ENCODE measurements at places on chromosomes 3 and 15.
A peak's percentile ranks its signal among the peaks of the same experiment; 100 is the strongest.

- no peak for ATAC-seq
These were observed 44.5 kb downstream of the CTDSPL start for GRCh38 chr3:37905987-37906674.

GRCh38 chr3:194318511-194319161 lies 32.5 kb downstream of the CPN2 start:
- no peak for ATAC-seq

DNA sequence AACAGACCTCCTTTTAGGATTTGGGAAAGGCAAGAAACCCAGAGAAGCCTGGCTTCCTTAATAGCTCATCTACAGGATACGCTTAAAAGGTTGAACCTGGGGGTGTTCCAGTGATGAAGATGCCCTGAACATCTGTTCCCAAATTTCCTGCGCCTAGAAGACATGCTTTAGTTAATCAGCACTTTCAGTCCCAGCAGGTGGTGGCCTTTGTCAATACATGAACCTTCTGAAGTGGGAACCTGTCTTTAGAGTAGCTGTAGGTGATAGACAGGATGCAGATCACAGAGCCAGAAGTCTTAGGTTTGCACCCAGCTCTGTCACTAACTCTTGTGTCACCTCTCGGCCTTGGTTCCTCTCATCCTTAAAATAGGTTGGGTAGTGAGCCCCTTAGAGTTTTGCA lies 149.7 kb upstream of the SYNPR start:
- no peak for ATAC-seq

DNA sequence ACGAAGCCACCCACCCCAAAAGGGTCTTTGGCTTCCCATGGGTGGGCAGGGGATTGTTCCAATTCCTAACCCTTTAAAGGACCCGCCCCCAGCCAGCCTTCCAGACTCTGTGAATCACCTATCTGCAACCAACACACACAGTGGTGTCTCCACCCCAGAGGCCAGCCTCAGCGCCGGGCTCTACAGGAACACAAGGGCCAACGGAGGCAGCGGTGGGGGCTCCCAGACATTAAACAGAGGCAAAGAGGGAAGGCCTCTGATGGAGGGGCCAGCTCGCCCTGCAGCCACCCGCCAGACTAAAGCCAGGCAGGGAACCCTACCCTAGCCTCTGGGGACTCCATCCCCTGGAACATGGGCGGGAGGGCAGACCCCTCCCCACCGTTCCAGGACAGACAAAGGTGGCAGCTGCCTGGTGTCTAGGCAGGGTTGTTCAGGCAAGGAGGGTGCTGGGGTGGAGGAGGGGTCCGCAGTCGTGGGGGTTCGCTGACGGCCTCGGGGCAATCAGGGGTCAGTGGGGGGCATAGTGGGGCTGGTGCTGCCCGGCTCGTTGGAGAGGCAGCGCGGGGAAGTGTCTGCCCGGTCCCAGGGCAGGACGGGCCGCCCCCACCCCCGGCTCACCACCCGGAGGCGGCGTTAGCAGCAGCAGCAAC lies 448 bp downstream of the SHISA5 start:
- no peak for ATAC-seq

DNA sequence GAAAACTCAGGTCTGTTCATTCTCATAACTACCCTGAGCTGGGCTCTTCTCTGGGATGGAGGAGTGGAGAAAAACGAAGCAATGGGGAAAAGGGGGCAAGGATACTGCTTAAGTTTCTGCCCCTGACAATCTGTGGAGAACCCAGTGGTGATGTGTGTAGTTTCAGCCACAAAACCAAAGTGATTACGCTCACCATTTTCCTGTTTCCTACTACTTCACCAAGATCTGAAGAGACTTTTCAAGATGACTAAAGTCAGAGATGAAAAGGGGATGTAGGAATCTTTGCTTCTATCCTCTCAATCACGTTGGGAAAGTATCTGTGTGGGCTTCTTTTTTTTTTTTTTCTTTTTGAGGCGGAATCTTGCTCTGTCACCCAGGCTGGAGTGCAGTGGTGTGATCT lies 8.3 kb upstream of the UBE2E1 start:
- no peak for ATAC-seq

GRCh38 chr15:64438653-64439447 lies 21.5 kb upstream of the ZNF609 start:
- no peak for ATAC-seq

- no peak for ATAC-seq
These were observed 349 bp downstream of the PLXNA1 start for GRCh38 chr3:126983276-126983652.

DNA sequence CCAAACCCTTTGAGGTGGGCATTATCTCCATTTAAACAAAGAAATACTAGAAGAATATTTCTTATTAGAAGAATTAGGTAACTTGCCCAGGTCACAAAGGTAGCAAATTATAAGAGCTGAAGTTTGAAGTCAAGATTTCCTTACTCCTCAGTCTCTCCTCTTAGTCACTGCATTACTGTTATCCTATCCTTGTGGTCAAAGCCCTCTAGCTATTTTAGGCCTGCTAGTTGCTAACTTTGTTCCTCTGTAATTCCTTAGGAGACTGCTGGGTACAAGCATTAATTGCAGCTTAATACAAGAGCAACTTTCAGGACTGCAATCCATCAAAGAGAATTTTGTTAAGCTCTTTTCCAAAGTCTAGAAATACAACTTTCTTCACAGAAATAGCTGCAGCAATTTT lies 528.2 kb downstream of the ZIC1 start:
- no peak for ATAC-seq

GRCh38 chr3:135217730-135218129 lies 422.7 kb downstream of the EPHB1 start:
- ATAC-seq: no peak

GRCh38 chr3:147513785-147514184 lies 104.6 kb downstream of the ZIC1 start:
- ATAC-seq: no peak

- no peak for ATAC-seq
These were observed 112.9 kb downstream of the CNTN4 start for GRCh38 chr3:2211568-2211967.

DNA sequence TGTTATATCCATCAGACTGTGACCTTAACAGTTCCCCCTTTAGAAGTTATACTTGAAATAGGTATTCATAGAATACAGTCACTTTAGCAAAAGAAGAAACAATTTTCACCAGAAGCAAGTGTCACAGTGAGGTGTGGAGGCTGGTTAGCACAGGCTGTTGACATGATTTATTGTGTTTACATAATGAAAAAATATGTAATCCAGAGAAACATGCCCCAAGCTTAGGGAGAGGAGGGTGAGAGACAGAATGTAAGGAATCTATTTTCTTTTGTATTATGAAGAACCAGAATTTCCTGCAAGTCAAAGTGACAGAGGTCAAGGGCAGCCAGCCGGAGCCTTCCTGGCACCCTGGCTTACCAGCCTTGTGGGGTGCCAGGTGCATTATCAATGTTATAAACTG lies 4.0 kb downstream of the IL12A start:
- no peak for ATAC-seq

DNA sequence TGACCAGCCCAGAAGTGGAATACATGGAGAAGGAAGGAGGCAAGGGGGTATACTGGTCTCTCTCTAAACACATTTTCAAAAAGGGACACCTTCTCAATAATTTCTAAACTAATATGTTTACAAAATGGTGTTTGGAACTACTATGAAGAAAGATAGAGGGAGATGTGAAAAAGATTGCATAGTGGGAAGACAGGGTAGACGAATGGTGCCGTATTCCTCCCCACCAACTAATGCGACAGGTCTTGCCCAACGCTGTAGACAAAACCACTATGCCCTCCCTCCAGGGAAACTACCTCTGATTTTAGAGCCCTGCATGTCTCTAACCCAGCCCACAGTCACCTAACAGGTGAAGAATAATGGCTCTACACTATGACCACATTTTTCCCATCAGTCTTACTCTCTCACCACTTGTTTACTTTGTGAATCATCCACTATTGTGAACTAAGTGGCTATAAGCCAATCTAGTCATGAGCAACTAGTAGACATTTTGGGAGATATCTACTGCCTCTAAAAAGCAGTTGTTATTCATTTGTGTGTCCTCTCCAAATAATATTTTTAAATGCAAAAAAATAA lies 108.2 kb upstream of the UBE2E2 start:
- no peak for ATAC-seq

- no peak for ATAC-seq
These were observed 23.0 kb downstream of the LRIG1 start for GRCh38 chr3:66477856-66478255.

DNA sequence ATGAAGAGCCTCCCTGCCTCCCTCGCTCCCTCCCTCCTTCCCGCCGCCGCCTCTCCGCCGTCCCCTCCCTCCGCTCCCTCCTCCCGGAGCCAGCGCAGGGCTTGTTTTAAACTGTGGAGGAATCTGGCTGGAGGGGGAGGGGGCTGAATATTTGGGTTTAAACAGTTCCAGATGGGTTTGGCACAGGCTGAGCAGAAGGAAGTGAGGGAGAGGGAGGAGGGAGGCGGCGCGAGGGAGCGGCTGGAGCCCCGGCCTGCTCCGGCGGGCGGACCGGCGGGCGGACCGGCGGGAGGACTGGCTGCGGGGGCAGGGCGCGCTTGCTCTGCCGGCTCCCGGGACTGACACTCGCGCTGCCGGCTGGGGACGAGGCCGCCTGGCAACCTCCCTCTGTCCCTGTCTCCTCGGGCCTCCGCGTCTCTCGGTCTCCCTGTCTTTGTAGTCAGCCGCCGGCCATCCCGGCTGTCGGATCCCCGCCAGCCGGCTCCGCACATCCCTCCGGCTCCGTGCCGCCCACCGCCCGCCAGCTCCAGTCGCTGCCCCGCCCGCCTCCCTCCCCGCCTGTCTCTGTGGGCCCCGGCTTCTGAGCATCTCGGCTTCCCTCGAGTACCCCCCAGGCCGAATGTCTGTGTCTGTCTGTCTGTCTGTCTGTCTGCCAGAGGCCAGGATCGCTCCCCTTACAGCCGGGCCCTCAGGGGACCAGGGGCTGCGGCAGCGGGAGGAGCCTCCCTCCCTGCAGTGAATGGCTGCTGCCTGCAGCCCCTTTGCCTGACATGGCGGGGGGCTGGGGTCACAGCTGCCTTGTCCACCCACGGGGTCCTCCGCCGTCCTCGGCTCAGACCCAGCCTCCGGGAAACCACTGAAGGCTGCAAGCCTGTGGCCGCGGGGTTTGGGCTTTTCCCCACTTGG lies 7.6 kb downstream of the EPHB3 start:
- ATAC-seq: peak; percentile 11

DNA sequence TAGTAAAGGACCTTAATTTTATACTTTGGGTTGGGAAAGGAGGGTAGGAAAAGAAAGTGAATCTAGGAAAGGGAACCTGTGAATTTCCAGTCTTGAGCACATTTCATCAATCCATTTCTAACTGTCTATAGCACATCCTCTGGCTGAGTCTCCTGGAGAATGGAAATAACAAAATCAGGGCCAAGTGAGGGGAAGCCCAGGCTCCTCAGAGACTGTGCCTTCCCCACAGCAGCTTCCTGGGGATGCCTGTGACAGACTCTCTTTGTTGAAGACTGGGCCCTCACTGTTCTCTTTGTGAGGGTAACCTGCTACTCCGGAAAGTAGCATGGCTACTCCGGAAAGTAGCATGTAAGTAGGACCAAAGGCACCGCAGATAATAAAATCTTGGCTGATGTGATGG lies 22.6 kb upstream of the CSPG5 start:
- no peak for ATAC-seq

DNA sequence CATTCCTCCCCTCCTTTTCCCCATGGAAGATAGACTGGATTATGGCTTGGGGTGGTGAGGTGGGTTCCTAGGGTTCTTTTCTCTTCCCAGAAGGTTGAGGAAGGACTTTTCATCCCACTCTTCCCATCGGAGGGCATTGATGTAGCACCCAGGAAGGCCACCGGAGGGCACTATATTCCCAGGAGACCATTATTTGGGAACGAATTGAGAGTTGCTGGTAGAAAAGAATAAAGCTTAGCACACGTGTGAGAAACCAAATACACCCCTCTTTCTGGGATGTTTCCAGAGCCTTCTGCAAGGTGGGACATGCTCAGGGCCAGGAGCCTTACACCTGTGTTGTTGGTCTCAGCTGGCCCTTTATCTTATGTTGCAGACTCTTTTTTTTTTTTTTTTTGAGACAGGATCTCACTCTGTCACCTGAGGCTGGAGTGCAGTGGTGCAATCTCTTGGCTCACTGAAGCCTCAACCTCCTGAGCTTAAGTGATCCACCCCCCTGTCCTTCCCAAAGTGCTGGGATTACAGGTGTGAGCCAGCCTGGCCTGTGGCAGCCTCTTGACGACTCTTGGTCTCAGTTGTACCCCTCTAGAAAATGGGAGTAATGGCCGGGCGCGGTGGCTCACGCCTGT lies 6.3 kb upstream of the CDC25A start:
- ATAC-seq: no peak

DNA sequence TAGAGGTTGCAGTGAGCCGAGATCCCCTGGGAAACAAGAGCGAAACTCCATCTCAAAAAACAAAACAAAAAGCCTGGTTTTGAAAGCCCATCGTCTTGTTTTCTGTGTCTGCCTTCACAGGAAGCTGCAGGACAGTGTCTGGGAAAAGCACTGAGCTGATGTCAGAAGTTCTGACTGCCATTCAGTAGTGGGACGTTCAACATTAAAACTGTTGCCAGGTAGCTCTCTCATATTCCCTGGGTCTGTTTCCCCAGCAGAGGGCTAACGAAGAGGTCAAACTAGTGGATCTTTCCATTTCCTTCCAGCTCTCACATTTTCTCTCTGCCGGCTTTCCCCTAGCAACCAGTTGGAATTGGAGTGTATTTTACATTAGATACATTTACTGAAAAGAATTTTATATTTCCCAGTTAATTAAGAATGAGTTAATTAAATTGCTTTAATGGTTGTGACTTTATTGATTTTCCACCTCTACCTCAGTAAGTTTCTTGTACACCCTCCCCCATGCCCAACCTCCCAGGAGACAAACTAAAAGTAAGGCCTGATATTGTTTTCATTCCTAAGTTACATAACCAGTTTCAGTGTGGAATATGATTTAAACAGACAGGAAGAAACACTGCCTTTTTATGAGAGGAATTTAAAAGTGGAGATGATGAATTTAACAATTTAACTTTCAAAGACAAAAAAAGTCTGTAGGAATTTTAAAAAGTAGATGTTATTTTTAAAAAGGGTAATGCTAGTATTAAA lies 29.9 kb downstream of the RCN2 start:
- no peak for ATAC-seq

GRCh38 chr3:60920519-60920918 lies 330.7 kb downstream of the FHIT start:
- ATAC-seq: no peak

- no peak for ATAC-seq
These were observed 737 bp upstream of the EPHB1 start for GRCh38 chr3:134794323-134794722.

DNA sequence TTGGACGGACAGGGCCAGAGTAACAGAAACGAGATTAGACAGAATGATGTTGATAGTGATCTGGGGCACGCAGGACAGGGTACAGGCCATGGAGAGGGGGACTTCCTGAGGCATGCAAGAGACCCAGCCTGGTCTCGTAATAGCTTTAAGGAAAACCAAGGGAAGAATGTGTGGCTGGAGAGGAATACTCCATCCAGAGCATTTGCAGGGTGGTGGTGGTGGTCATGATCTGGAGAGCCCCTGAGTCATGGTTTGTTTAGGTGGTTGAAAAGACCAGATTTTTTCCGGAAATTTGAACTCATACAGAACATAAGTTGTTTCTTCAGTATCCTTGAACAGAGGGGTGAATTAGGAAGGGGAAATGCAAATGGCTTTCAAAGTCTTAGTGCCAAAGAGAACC lies 138.5 kb downstream of the DUT start:
- ATAC-seq: no peak
